ENCODE measurements at places on chromosomes 7 and 10. TPM values are rescaled to one million over a fixed set of nuclear protein-coding genes. Genes with fewer than 3 reads are reported as not detected.
A peak's percentile ranks its signal among the peaks of the same experiment; 100 is the strongest.

GRCh38 chr10:78296785-78297184 lies 263.1 kb downstream of the RPS24 start:
- DNase-seq: no peak

DPYSL4 gene
- 4.2 TPM for total RNA-seq

DNA sequence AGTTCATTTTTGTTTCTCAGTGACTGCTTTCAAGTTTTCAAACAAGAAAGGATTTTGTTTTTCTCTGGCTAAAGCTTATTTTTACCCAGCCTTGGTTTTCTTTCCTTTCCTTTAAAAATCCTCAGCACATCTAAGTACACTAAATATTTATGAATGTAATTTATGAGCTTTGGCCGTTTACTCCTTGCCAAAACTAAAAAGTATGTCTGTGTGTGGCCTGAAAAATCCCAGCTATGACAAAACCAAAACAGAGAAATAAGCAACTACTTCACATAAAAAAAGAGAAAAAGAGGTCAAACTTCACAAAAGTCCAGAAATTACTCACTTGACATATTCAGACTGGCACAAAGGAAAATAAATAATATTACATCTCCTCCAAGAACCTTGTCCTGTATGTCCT lies 365.1 kb upstream of the NFE2L3 start:
- DNase-seq: no peak

- DNase-seq: no peak
Observed at GRCh38 chr7:131897790-131898165, 341.4 kb upstream of the PODXL start.

- DNase-seq: no peak
Observed at GRCh38 chr7:151895631-151896031, 18.7 kb upstream of the PRKAG2 start.

DNA sequence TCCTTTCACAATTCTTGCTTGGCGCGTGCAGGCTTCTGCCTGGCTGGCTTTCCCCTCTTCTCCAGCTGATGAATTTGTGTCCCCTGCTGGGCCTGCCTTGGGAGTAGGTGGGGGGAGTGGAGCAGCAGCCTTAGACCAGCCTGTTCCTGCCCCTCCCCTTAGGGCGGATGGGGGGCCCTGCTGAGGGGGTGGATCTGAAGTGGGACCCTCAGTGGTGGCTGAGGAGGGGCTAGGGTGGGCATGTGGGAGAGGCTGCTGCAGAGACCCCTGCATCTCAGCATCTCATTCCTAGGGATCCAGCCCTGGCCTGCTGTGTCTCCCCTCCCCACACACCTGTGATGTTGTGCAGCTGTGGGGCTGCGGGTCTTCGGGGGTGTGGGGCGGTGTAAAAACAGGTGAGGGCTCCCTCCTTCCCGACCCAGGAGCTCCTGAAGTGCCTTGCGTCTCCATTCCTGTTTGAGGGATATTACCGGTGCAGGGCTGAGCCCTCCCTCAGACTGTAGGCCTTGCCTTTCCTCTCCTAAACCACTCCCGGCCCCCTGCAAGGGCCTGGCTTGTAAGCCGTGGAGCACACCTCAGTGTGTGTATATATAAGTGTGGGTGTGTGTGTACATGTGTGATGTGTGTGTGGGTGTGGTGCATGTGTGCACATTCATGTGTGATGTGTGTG lies 24.7 kb downstream of the ADCYAP1R1 start:
- DNase-seq: no peak

DNA sequence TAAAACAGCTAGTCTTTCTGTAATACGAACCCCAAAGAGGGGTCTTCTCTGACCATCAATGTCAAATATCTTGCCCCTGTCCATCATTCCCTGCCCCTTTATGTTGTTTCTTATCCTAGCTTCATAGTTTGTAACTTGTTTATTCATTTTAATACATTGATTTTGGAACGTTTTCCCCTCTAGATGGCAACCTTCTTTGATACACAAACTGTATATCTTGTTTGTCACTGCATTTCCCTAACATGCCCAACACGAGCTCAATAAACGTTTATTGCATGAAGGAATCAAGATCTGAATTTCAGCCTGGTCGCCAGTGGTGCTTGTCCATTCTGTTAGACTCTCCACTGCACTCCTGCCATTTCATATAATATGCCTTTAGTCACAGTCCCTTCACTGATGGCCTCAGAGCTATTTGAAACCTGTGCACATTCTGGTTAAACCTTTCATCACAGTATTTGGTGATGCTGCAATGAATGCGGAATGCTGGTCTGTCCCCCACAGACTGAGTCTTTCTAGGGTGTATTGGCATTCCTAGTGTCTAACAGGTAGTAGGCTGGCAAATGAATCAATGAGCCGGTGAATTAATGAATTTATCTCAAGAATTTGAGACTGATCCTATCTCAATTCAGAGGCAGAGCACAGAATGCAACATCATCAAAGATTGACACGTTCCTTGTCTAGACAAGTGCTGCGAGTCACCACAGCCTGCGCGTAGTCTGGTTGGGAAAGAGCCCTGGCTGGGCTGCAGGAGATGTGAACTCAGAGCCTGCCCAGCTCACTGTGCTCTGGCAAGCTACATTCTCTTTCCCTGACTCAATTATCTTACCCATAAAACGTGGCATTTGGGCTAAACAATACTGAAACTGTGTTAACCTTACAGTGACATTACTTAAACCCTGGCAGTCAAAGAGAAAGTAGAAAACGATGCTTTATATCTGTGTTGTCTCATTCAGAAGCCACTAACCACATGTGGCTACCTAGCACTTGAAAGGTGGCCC lies 55.2 kb upstream of the FRMD4A start:
- peak; percentile 78 for DNase-seq

DIP2C gene
- total RNA-seq: 16.1 TPM

ZPBP gene
- not detected for total RNA-seq

PTPRZ1 gene
- 0.72 TPM for total RNA-seq

- DNase-seq: no peak
Observed at GRCh38 chr10:98519841-98520240, 73.1 kb upstream of the HPS1 start.

ARMC3 gene
- 0.25 TPM for total RNA-seq
